Activated T-cell treated with anti-CD3 and anti-CD28 coated beads, Interleukin-2, amount 50 U/mL, for 48 hours (primary cell): ENCODE measurements at places on chromosomes 12 and 14.

GRCh38 chr12:40788276-40788675 lies 96.0 kb downstream of the CNTN1 start:
- no peak for DNase-seq

GRCh38 chr12:112386726-112387125 lies 4.5 kb upstream of the HECTD4 start:
- DNase-seq, result no peak

DNA sequence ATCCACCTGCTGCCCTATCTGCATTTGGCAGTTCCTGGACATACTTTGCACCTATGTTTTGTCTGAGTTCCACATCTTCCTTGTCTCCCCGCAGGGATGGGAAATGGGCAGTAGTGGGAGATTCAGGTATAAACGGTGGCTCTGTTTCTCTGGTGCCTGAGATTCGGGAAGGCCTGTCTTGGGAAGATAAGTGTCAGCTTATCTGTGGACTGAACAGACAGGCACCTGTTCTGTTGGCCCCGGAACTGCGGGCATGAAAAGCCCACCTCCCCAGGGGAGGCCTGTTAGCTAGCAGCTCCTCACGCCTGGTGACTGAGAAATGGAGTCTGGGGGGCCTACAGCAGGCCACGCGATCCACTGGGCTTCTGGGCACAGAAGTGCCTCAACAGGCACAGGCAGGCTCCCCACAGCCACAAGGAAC lies 5.8 kb downstream of the PHB2 start:
- no peak for DNase-seq

DNA sequence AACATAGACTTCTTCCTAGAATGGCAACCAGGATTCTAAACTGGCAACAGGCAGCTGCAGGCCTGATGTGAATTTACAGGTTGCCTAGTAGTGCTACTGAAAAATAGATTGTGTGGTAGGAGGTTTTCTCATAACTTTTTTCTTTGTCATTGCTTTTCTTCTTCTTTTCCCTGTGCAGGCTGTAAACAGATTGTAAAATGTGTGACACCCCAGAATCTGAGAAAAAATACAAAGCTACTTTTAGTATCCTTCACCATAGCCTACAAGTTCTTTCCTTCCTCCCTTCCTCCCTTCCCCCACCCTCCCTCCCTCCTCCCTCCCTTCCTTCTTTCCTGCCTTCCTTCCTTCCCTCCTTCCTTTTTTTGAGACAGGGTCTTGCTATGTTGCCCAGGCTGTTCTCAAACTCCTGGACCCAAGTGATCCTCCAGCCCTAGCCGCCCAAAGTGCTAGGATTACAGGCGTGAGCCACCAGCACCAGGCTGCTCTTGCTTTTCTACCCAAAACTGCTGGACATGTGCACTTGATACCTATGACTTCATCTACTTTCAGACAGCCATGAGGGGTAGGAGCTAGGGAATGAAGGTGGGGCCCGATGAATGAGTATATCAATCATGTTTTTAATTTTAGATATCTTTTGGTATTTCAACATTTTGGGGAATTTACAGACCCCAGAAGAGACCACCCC lies 114.2 kb upstream of the EEA1 start:
- no peak for DNase-seq

- DNase-seq, result no peak
Observed at GRCh38 chr14:78576437-78577166, 406.4 kb downstream of the NRXN3 start.

DNA sequence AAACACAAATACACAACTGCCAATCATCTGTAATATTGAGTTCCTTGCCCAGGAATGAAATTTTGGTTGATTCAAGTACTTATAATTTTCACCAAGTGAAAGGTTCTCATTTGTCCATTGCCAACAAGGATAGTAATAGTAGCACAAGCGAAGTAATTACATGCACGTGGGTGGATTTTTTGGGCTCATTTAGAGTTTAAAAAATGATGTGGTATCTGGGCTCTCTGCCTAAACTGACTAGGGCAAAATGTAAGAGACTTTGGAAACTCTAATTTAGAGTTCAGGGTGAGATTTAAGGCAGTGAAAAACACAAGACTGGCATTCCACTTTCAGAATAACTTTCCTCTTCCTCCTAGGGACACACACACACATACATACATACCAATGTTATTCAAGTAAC lies 111.7 kb downstream of the MYRFL start:
- no peak for DNase-seq

GRCh38 chr12:79929065-79929464 lies 5.8 kb downstream of the PPP1R12A start:
- no peak for DNase-seq

- DNase-seq, result no peak
Observed at GRCh38 chr12:2669560-2669959, 125.2 kb upstream of the FKBP4 start.

GRCh38 chr14:90692061-90692460 lies 124.2 kb downstream of the TTC7B start:
- no peak for DNase-seq

- DNase-seq, result no peak
Observed at GRCh38 chr12:128339126-128339520, 72.2 kb downstream of the TMEM132C start.

- DNase-seq, result no peak
Observed at GRCh38 chr12:615620-616019, 47.6 kb downstream of the NINJ2 start.

- DNase-seq, result no peak
Observed at GRCh38 chr12:109461846-109462756, 15.0 kb downstream of the KCTD10 start.

- no peak for DNase-seq
Observed at GRCh38 chr14:51401756-51402155, 161.7 kb downstream of the TMX1 start.

- DNase-seq, result no peak
Observed at GRCh38 chr12:106131676-106132075, 7.1 kb downstream of the NUAK1 start.

GRCh38 chr12:115984616-115985015 lies 292.9 kb downstream of the MED13L start:
- DNase-seq, result no peak

DNA sequence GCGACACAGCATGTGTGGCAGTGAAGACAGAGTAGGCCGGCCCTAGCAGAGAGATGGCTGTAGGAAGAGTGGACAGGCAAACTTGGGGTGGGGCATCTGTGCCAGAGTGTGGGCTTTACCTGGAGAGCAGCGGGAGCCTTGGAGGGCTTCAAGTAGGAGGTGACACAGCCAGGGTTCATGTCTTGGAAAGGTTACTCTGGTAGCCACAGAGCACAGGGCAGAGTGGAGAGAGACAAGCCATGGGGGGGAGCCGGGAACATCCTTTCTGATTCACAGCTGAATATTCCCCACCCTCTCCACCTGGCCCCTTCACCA lies 53.5 kb upstream of the DIO3 start:
- no peak for DNase-seq

DNA sequence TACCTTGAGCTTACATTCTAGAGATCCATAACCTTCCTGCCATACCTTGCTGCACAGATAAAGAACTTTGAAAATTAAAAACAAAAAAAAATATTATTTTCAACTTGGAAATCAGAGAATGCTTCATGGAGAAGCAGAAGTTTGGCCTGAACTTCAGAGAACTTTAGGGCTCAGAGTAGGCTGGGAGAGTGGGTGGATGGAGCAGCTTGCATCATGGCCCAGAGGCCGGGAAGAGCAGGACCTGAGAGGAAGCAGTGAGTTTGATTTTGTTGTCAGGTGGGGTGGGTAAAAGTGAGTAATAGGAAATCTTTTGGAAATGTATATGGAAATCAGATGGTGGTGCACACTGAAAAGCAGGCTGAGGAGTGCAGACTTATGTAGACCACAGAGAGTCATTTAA lies 228.5 kb upstream of the KRR1 start:
- no peak for DNase-seq

- DNase-seq, result no peak
Observed at GRCh38 chr14:30906752-30907658, 32.6 kb downstream of the COCH start.

DNA sequence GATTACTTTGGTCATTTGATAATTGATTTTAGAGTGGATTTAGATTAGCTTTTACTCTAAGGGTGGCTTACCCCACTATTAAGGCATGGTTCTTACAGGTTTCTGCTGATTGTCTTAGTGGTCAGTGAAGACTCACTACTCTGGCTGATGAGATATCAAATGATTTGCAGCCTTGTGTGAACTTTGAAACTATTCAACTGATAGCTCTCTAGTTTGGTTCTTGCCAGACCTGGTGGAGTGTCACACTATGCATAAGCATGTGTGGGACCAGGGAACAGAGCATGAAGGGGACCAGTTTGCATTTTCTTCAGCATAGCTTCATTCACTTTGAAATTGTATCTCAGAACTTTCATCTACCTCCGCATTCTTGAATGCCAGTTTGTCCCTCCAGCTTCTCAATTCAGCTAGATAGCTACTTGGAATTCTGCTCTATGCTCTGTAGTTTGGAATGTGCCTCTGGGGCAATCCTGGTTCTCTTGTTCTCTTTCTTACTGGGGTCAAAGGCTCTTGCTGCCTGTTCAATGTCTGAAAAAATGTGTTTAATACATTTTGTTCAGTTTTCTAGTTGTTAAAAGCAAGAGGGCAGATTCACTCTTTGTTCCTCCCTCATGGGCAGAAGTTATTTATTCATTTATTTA lies 12.7 kb downstream of the SCYL2 start:
- DNase-seq, result no peak

GRCh38 chr12:24360907-24361306 lies 411.4 kb upstream of the SOX5 start:
- DNase-seq, result no peak

GRCh38 chr14:97219431-97220017 lies 422.3 kb downstream of the VRK1 start:
- DNase-seq, result peak; percentile 41

DNA sequence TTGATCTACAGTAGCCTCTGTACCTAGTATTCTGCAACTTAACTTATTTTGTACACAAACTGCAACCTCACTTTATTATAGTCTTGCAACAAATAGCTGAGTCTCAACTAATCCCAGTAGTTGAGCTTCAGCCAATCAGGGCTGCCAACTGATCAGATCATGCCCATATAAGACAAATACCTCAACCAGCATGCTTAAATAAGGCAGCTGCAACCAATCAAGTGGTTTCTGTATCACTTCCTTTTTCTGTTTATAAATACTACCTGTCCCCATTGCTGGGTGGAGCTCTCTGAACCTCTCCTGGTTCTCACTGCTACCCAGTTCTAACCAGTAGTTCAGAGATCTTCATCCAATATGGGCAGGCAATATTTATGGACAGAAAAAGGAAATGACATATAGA lies 248.5 kb upstream of the FBXO33 start:
- DNase-seq, result no peak

GRCh38 chr14:31886156-31886835 lies 190.8 kb upstream of the ARHGAP5 start:
- DNase-seq, result no peak

DNA sequence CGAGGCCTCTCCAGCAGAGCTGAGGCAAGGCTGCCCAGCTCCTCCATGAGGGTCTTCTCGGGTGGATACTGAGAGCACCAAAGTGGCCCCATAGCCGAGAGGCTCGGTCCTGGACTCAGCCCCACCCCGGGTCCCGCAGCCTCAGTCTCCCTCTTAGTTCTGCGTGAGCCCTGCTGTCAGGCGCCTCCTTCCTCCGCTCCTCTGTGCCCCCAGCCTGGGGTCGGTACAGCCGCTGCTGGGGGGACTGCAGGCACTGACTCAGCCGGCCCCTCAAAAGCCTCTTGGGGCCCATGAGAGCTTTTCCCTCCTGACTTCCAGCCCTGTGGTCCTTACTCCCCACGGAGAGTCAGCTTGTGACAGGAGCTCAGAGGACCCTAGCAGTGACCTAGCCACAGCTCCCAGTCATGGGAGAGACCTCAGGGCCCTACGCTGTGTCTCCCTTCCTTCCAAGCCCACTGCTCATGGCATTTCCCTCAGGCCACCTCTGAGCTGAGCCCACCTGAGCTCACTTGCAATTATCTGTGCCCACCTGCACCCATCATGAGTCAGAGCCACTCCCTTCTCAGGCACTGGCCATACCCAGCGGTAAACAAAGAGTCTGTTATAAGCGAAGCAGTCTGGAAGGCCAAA lies 295.0 kb upstream of the RTL1 start:
- no peak for DNase-seq

- no peak for DNase-seq
Observed at GRCh38 chr14:23062002-23062401, 4.7 kb upstream of the CDH24 start.

DNA sequence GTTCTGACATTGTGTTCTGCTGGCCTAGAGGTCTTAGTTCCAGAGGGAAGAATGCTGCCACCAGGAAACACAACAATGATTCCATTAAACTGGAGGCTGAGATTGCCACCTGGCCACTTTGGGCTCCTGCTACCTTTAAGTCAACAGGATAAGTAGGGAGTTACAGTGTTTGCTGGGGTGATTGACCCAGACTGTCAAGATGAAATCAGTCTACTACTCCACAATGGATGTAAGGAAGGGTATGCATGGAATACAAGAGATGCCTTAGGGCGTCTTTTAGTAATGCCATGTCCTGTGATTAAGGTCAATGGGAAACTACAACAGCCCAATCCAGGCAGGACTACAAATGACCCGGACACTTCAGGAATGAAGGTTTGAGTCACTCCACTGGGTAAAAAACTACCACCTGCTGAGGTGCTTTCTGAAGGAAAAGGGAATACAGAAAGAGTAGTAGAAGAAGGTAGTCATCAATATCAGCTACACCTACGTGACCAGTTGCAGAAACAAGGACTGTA lies 852.6 kb downstream of the LRFN5 start:
- DNase-seq, result no peak

DNA sequence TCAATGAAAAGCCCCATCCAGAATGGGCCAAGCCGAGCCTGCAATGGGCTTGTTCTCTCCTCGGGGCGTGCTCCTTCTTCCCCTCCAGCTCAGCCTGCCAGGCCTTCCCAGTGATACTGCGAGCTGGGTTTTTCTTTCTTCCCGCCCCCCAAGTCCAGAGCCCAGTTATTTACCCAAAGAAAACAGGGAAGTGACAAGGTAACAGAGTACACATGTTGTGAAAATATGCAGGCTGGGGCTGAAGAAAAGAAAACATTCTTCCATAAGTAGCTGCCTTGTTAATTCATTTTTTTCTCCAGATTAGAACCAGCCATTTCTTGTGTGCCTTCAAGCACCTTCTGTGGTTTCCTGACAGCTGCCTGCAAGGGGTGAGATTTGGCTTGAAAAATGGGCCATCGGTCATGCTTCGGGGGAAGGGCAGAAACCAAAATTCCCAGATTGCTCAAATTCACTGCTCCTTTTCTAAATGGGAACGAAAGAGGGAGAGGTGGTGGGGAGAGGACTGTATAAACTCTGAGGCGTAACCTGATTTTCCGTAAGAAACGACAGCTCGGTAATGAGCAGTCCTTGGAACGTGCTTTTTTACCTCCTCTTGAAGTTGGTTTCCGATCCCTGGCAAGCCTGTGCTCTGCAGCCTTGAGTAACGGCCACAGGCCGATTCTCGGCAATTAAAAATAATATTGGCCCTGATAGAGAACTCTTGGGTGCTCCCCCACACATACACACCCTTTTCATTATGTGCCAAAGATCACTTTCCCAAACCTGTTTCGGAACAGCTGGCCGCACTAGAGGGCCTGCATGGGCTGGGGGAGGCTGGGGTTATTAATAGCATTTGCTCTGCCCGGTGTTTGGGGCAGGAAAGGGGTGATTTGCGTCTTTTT lies 229.4 kb downstream of the ZFP36L1 start:
- DNase-seq, result no peak

GRCh38 chr14:91416744-91417119 lies 888 bp downstream of the CCDC88C start:
- peak; percentile 54 for DNase-seq

GRCh38 chr12:48086327-48086726 lies 19.6 kb downstream of the SENP1 start:
- DNase-seq, result no peak

GRCh38 chr14:100406505-100407131 lies 83.5 kb downstream of the SLC25A47 start:
- DNase-seq, result peak; percentile 66
